ENCODE measurements at places on chromosomes 4 and X.

DNA sequence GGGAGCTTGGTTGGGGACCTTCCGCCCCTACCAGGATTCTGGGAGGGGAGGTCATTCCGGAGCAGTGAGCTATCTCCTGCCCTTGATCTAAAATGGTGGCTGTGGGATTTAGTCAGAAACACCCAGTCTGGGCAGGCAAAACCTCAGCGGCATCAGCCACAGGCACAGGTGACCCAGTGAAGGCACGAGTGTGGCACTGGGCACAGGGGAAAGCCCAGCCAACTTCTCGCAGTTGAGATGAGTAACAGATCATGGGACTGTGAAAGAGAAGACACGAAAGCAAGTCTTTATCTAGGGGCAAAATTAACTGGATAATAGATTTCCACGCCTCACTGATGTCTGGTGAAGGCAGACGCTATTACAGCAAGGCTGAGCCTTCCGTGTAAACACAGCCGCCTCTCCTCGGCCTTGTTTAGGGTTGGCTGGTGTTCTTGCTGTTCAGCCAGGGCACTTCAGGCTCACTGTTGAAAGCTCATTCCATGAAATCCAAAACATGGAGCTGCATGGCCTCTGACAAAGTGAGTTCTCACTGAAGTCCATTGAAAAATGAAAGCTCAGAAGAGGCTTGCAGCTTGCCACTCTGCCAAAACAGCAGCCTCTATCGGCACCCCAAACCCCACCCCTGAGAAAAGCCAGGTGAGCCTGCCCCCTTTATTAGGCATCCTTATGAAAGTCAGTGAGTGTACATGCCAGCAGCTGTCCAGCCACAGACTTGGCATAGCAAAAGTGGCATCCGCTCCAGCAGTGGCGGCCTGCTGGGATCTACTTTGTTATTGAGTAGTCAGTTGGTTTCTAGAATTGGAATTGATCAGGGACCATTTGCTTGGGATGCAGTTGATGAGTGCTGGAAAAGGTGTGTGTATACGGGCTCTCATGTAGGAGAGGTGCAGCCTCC lies 102.3 kb upstream of the MTM1 start:
- no peak for DNase-seq

- no peak for DNase-seq
Measured at GRCh38 chr4:52866734-52867133, 4.6 kb downstream of the RASL11B start.

- no peak for DNase-seq
Measured at GRCh38 chrX:13906093-13906492, 89.2 kb upstream of the GPM6B start.

DNA sequence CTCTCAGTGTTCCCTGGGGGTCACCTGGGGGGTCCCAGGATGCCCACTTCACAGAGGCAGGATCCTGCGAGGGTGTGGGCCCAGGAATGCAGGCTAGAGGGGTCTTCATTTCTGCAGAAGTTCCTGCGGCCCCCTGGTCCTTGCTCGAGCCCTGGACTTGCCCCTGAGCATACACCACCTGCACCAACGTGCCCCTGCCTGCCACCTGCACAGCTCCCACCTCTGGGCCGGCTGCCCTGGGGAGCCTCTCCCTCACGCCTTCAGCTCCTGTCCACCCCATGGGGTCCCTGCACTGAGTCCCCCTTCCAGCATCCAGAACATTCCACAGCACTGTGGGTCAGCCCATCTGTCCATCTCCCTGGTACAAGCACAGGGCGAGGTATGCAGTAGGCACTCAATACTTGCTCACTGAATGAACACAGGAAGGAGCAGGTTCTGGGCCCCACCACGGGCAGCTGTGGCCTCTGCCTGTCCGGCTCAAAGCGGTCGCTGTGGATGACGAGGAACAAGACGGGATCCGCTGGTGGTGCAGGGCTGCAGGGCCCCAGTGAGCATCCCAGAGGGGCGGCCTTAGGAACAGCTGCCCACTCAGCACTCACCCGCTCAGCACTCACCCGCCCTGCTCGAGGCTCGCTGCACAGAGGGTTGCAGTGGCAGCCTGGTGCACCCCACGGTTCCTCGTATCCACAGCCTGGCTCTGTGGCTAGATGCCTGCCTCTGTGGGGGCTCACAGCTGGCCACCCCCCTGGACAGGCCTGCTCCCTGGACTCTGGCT lies 70.5 kb upstream of the MXD4 start:
- no peak for DNase-seq

DNA sequence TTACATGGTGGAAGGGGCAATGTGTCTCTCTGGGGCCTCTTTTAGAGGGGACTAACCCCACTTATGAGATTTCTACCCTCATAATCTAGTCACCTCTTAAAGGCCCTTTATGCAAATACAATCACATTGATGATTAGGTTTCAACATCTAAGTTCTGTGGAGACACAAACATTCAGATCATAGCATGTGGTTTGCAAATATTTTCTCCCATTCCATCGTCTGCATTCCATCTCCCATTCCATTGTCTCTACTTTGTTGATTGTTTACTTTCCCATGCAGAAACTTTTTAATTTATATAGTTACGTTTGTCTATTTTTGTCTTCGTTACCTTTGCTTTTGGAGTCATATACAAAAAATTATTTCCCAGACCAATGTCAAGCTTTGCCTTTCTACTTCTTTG lies 927.5 kb upstream of the INTU start:
- DNase-seq = no peak

- DNase-seq = no peak
Measured at GRCh38 chrX:64885850-64886249, 90.4 kb downstream of the ZC4H2 start.

GRCh38 chr4:25938787-25939186 lies 24.8 kb downstream of the SMIM20 start:
- no peak for DNase-seq

DNA sequence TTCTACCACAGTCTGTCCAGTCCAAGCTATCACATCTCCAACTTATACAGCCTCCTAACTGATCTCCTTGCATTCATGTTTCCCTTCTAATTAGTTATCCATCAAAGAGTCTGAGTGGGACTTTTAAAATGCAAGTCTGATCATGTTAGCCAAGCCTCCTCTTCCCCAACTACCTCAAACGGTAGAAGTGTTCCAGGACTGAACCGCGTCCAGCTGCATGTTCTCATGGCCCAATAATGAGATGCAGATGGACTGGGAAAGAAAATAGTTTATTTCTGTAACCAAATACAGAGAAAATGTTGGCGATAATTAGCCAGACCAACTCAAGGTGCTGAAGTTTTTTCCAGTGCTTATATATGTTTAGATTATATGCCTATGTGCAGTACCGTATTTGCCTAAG lies 46.6 kb upstream of the PPP1R2C start:
- no peak for DNase-seq

DNA sequence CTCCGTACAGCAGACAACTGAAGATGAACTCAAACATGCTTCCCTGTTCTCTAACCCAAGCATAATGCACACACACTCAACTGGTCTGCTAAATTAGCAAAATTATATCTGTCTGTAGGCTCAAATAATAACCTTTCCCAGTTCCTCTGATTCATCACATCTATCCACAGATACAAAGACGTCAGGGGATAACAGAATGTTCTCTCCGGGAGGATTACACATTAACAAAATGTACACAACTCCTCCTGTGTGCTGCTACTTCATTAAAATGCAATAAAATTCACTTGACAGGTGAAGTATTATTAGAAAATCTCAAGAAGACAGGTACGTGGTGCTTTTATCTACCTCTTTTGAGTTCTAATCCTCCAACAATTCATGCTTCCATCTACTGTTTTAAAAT lies 57.4 kb downstream of the FAT1 start:
- DNase-seq = no peak

- no peak for DNase-seq
Measured at GRCh38 chr4:151092488-151092887, 6.9 kb upstream of the RPS3A start.

GRCh38 chrX:26262121-26262523 lies 46.2 kb downstream of the MAGEB5 start:
- no peak for DNase-seq

All from NCI-H774 (cell line).